ENCODE measurements at places on chromosomes 2 and 18.

- DNase-seq = no peak
Measured at GRCh38 chr18:13587477-13587876, 138.9 kb downstream of the FAM210A start.

- no peak for DNase-seq
Measured at GRCh38 chr2:62344472-62344871, 148.6 kb downstream of the B3GNT2 start.

DNA sequence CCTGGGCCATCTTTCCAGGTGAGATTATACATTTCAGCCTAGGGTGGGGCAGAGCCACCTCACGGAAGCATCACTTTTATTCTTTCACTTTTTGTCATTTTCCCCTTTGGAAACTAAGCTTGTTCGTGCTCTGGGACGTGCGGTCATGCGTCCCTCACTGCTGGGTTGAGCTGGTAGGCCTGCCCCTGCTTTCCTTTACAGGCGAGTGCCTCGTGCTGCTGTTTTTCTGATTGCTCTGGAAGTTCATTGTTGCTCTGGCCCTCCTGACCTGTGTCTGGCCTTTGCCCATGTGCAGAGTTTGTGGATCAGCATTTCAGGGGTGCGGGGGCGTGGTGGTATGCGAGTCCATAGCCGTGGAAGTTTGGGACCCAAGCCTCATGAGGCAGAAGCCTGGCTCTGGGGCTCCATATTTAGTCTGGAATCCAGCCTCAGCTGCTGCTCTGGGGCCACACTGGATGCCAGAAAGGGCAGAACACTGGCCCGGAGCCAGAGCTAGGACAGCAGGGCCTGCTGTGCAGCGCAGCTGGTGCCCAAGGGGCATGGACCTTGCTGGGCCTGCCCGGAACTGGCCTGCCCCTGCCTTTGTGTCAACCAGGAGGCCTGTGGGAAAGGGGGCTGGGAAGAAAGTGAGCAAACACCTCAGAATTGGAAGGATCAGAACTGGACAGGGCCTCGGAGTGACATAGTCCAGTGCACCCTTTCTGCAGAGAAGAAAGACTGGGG lies 51.1 kb downstream of the CTIF start:
- no peak for DNase-seq

GRCh38 chr18:45589356-45590035 lies 25.8 kb upstream of the SLC14A2 start:
- peak; percentile 66 for DNase-seq

DNA sequence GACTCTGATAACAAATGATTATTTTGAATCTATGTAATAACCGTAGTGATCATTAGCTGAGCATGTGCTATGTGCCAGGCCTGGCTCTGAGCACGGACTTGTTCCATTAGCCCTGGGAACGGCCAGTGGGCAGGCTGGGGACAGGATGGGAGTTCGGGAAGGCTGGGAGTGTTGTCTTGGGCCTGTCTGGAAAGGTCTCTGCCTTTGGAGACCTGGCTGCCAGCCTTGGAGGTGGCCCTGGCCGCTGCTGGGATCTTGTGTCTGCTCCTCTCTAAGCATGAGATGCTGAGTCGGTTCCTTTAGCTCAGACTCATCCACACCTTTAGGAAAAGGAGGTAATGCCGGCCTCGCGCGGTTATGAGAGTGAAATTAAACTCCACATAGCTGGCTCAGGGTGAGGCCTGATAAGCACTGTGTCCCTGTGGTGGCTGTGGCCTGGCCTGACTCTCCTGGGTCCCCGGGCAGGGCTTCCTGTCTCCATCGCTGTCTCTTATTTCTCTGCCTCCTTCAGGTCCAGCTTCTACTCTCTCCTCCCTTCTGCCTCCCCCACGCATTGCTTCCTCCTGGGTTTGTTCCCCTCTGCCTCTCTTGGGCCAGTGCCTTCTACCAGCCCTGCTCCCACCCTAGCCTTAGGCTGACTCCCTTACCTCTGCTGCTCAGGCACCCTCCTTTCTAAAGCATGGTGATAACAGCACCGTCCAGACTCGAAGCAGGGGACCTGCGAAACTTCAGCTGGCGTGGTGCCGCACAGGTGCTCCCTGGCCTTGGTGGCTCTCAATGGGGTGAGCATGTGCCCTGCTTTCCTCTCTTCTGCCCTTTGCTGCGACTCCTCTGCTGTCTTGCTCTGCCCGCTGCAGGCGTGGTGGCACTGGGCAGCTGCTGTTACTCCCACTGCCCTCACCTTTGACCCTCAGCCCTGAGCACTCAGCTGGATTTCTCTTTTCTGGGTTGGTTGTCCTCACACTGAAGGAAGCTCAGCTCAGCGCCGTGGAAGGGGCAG lies 41.8 kb downstream of the NCK2 start:
- no peak for DNase-seq

DNA sequence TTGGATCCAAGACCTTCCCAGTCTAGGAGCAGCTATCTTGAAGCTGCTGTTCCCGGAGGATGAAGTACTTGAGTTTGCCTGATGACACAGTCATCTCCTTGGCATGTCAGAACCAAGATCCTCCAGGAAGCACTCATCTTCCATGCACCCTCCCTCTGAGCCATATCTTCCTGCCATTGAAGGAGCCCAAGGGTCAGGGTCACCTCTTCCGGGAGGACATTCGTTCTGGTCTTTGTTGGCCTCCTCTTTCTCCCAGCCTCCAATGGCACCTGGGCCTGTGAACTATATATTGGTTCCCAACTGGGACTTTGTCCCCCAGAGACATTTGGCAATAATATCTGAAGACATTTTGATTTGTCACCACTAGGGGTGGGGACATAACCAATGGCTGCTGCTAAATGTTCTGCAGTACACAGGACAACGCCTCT lies 4.2 kb upstream of the MYO7B start:
- no peak for DNase-seq

GRCh38 chr2:1483551-1483950 lies 70.3 kb downstream of the TPO start:
- DNase-seq = no peak

GRCh38 chr2:156476850-156477206 lies 40.6 kb downstream of the GPD2 start:
- peak; percentile 46 for DNase-seq

GRCh38 chr2:182330451-182331305 lies 96.2 kb downstream of the PDE1A start:
- no peak for DNase-seq

GRCh38 chr2:65350651-65351056 lies 81.7 kb downstream of the SPRED2 start:
- DNase-seq = no peak

DNA sequence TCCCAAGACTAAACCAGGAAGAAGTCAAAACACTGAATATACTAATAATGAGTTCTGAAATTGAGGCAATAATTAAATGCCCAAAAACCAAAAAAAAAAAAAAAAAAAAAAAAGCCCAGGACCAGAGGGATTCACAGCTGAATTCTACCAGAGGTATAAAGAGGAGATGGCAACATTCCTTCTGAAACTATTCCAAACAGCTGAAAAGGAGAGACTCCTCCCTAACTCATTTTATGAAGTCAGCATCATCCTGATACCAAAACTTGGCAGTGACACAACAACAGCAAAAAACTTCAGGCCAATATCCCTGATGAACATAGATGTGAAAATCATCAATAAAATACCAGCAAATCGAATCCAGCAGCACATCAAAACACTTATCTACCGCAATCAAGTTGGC lies 108.5 kb upstream of the COL3A1 start:
- DNase-seq = no peak

DNA sequence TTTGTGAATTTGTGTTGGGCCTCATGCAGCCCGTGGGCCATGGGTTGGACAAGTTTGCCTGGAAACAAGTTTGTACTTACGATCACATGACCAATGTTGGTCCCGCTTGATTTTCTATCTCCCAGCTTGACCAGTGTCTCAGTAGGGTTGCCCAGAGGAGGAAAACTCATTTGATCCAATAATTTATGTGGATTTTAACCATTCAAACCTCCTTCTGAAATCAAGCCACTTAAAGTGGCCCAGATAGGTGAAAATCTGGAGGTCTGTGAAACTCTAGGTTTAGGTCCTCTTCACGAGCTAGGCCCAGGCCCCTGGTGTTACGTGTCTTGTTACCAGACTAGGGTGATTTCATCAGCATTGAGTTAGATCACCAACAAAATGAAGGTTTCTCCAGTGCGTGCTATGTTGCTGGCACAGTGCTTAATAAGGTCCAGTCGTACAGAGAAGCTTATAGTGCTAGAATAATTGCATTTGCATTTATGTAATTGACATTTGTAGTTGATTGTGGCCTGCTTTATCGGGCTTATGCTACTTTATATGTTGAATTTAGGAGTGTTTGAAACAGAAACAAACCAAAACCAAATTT lies 4.4 kb downstream of the ACTR2 start:
- no peak for DNase-seq

- peak; percentile 21 for DNase-seq
Measured at GRCh38 chr2:214378455-214379103, 32.3 kb upstream of the VWC2L start.

DNA sequence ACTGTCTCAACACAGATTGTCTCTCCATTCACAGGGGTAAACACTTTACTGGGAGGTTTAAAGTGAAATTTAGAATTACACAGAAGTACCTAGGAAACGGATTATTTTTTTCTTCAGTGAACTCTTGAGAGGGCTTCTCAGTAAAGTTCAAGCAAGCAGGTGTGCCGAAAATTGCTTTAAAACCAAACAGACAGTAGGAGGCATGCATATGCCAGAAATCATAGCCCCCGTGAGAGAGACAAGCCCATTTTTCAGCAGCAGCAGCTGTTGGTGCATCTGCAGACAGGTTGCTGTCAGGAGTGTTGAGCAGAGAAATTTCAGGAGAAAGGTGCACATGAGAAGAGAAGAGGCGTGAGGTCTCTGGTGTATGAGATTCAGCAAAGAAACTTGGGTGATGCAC lies 2115.5 kb upstream of the CELF4 start:
- no peak for DNase-seq

- DNase-seq = no peak
Measured at GRCh38 chr2:128786741-128787478, 468.2 kb upstream of the HS6ST1 start.

DNA sequence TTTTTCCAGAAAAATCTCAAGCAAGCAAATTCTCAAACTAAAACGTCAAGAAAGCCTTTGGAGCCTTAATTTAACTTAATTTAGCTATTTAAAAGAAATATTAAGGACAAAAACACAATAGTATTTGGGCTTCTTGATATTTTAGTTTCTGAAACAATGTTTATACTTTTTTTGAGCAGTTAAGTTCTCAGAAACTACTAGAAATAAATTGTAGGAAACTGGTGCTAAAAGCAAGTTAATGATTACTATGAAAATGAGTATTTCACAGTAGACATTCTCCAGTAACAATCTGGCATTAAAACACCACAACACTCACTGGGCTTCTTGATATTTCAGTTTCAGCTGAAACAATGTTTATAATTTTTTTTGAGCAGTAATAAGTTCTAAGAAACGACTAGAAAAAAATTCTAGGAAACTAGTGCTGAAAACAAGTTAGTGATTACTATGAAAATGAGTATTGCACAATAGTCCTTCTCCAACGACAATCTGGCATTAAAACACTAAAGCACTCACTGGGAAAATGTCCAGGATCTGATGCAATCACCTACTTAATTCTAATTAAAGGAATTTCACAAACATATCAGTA lies 45.1 kb downstream of the TRAK2 start:
- no peak for DNase-seq

DNA sequence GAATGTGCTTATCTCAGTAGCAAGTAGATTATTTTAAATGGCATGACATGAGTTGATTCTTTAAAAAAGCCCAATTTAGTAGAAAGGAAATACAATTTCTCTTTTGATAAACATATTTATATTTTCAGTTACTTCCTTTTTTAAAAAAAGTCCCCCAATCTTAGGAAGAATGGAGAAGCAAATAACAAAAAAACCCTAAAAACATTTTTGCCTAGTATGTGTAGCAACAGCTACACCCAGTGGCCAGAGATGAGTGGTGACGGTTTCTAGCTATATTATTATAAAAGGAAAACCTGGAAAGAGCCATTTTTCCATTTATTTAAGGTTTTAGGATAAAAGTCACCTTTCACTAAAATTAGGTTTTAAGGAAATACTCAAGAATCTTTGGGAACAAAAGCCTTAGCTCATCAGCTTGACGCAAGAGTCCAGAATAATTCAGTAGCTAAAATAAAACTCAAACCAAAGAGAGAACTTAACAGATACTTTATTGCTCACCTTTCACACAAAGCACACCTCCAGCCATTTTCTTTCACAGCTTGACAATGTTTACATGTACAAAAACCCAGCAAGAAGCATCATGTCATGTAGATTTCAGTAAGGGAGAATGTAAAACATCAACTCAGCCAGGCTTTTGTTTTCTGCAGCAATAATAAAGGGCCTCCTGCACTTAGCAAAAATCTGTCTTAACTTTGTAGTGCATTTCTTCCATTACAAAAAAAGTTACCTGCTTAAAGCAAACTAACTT lies 15.7 kb downstream of the FAM98A start:
- peak; percentile 26 for DNase-seq

- no peak for DNase-seq
Measured at GRCh38 chr2:219218217-219218731, 484 bp downstream of the ABCB6 start.

- no peak for DNase-seq
Measured at GRCh38 chr2:171592036-171592555, 69.8 kb downstream of the CYBRD1 start.

- peak; percentile 62 for DNase-seq
Measured at GRCh38 chr18:79630281-79631095, 49.1 kb upstream of the CTDP1 start.

DNA sequence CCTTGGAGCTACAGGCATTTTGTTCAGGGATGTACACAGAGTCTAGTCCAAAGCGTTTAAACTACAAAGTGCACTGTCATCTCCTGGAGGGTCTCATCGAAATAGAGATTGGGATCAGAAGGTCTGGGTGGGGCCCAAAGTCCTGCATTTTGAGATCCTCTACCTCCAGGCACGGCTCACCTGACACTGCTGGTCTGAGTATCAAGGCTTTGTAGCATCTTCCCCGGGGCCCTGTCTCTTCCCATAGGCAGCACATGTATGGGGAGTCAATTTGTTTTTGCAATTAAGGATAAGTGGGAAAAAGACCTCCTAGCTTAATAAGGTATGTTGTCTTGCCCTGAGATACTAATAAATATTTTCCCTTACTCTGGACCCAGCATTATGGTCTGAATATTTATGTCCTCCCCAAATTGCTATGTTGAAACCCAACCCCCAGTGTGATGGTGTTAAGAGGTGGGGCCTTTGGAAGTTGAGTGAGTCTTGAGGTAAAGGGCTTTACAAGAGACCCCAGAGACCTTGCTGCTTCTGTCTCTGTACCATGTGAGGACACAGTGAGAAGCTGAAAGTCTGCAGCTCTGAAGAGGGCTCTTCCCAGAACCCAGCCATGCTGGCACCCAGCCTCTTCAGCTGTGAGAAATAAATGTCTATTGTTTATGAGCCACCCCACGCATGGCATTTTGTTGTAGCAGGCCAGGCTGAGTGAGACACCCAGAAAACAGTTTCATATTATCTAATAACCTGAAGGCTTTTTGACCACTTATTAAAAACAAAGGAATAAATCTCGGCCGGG lies 258.7 kb upstream of the HS6ST1 start:
- no peak for DNase-seq

DNA sequence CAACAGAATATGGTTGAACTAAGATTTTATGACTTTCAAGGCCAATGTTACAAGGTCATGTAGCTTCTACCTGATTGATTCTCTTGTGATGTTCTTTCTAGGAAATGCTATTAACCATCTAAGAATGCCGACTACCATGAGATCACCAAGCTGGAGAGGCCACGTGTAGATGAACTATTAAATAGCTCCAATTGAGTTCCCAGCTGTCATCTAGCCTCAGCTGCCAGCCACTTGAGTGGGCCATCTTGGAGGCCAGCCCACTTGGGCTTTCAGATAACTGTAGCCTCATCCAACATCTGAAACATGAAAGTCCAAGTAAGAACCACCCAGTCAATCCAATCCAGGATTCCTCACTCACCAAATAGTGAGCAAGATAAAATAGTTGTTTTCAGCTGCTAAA lies 376.9 kb upstream of the TMEFF2 start:
- DNase-seq = no peak

Data from urothelium cell line (cell line).